ENCODE measurements at places on chromosomes 3 and 15.

DNA sequence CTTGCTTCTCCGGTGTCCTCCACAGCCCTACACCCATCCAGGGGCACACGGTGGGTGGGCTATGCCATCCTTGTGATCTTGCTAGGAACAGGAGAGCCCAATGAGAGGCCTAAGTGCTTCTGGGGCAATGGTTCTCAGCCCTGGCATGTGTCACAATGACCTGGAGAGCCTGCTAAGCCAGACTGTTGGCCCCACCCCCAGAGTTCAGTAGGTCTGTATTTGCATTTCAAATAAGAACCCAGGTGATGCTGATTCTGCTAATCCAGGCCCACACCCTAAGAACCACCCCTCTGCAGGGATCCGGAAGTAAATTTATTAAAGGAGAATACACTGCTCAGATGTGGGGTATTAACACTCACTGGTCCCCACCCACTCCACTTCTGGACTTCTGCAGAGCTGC, 57.9 kb downstream of the RORA start:
- DNase-seq, result no peak

DNA sequence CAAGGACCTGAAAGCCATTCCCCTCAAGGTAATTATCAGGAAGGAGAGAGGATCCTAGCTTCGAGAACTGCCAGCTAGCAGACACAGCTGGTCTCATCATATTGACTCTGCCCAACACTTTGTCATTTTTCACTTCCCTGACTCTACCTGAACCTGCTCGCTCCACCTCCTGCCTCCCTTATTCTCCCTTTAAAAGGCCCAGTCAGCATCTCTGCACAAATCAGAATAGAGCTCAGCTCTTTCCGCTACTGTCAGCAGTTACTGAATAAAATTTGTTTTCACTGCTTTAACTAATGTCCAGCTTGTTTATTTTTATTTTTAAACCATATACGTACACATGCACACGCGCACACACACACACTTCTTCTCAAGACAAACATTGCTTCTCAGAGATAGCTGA, 57.2 kb upstream of the MCF2L2 start:
- DNase-seq, result no peak

DNA sequence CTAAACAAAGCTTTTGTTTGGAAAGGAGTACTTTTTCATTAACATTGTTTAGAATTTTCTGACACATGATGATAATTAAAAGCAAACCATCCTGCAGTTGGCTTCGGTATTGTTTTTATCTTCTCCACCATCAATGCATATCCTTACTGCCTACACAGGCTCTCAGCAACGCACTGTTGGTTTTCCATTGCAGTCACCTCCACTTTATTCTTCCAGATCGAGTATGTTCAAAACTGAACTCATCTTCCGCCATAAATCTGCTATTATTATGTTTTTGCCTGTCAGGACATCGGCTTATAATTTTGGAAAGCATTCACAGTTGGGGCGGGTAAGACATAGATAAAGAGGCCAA, 589 bp upstream of the SENP5 start:
- no peak for DNase-seq

GRCh38 chr3:79005084-79005483, 762.7 kb downstream of the ROBO1 start:
- DNase-seq, result no peak

GRCh38 chr3:49723296-49723627, 489 bp downstream of the GMPPB start:
- DNase-seq, result peak; percentile 30

DNA sequence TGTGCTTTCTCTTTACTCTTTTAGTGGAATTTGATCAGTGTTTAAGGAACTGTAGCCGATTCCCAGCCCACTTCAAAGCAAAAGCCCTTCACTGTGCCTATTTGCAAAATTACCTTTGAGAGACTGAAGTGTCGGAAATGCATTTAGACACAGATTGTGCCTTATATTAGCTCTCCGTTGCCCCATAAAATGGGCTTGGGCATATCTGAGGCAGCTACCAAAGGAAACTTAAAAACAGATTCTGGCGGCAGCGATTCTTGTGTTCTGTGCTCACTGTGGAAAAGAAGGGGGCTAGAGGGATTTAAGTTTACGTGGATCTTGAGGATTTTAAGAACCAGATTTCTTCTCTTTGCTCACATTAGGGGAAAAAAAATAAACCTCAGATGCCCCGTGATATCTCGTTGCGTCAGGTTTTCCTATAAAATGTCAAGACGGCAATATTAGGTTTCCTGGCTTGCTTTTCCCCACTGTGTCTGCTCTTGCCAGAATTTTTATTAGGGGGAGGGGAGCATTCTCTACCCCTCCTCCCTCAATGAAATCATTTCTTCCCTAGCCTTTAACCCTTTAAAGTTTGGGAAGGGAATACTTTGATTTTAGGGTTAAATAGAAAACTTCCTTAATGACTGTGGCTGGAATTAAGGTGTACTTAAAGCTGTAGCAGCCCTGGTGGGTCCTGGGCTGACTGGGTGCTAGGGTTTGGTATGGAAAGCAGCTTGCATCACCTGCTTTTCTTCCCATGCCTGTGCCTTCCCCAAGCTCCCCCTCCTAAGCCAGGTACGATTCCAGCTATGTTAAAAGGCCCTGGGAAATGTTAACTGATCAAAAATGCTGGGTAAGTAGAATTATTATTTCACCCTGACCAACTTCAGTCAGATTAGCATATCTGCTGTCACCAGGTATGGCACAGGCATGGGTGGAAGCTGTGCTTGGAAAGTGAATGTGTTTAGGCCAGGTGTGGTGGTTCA, 73.8 kb downstream of the SMAD3 start:
- no peak for DNase-seq

Data from substantia nigra (tissue), 51 donors.